ENCODE measurements at places on chromosomes 4 and X. TPM values are rescaled to one million over a fixed set of nuclear protein-coding genes. Genes with fewer than 3 reads are reported as not detected.

The NDP gene
- not detected for total RNA-seq

The RIBC1 gene
- 1.2 TPM for total RNA-seq

- no peak for DNase-seq
Measured at GRCh38 chr4:98828801-98829200, 100.1 kb downstream of the EIF4E start.

- no peak for DNase-seq
Measured at GRCh38 chr4:159608436-159608835, 505.6 kb downstream of the RAPGEF2 start.

- DNase-seq: no peak
Measured at GRCh38 chr4:57023104-57023503, 44.4 kb downstream of the POLR2B start.
